Ureter (tissue), 1 donor: ENCODE measurements at places on chromosomes 1 and 21. TPM values are rescaled to one million over a fixed set of nuclear protein-coding genes. Genes with fewer than 3 reads are reported as not detected.

The FGR gene
- 17.2 TPM for total RNA-seq

The LCE1B gene
- not detected for total RNA-seq

The AMIGO1 gene
- 6.0 TPM for total RNA-seq

The CFAP410 gene
- 20.2 TPM for total RNA-seq

The SPATA21 gene
- total RNA-seq = not detected

The KRTAP19-2 gene
- not detected for total RNA-seq

The KRTAP20-3 gene
- not detected for total RNA-seq

The ELF3 gene
- 1,345 TPM for total RNA-seq

The ESRRG gene
- total RNA-seq = 6.8 TPM

The FALEC gene
- total RNA-seq = not detected

The OR2L3 gene
- not detected for total RNA-seq

The OR2T33 gene
- total RNA-seq = not detected

The TAS1R2 gene
- not detected for total RNA-seq

The C1QC gene
- 85.3 TPM for total RNA-seq

The SUMO3 gene
- 73.4 TPM for total RNA-seq

The PROX1 gene
- total RNA-seq = 3.0 TPM

The ZBTB8B gene
- 0.57 TPM for total RNA-seq

The FAM72C gene
- total RNA-seq = 0.42 TPM

The VHLL gene
- not detected for total RNA-seq

The FOXD2 gene
- total RNA-seq = 0.34 TPM

The ADPRS gene
- 24.1 TPM for total RNA-seq

The OR2T34 gene
- not detected for total RNA-seq

The CAPN9 gene
- total RNA-seq = 3.0 TPM

The TRPM2 gene
- 10.0 TPM for total RNA-seq

The EXTL1 gene
- total RNA-seq = 0.23 TPM
